Urinary bladder (tissue), 4 donors: ENCODE measurements at places on chromosomes 16 and 17. TPM values are rescaled to one million over a fixed set of nuclear protein-coding genes. Genes with fewer than 3 reads are reported as not detected.
A peak's percentile ranks its signal among the peaks of the same experiment; 100 is the strongest.

- DNase-seq, result no peak
These were observed 3.4 kb downstream of the NOG start for GRCh38 chr17:56596691-56597494.

DNA sequence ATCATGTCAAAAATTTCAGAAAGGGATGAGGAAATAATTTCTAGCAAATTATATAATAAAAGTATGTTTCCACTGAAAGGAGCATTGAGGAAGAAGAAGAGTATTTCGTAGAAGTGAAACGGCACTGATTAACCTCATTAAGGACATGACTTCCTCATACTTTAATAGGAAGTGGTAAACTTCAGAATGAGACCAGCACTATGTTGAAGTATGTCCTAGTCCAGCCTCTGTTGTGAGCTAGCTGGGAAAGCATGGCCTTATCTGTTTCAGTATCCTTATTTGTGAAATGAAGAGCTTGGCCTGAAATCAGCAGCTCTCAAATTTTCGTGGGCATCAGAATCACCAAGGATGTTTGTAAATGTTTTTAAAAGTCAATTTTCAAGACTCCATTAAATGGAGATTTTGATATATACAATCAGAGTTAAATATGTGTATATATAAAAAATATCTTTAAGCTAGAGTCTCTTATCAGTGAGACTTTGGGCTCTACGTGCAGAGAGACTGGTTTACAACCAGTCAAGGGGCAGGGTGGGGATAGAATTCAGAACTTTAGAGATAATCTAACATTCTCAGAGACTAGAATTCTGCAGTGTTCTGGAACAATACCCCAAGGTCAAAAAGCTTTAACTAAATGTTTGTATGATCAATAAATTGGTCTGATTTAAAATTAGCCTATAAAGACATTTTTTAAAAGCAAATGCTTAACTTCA is 365.4 kb downstream of the CDH13 start:
- DNase-seq, result no peak

- DNase-seq, result no peak
These were observed 40.4 kb downstream of the SCNN1G start for GRCh38 chr16:23222929-23223328.

DNA sequence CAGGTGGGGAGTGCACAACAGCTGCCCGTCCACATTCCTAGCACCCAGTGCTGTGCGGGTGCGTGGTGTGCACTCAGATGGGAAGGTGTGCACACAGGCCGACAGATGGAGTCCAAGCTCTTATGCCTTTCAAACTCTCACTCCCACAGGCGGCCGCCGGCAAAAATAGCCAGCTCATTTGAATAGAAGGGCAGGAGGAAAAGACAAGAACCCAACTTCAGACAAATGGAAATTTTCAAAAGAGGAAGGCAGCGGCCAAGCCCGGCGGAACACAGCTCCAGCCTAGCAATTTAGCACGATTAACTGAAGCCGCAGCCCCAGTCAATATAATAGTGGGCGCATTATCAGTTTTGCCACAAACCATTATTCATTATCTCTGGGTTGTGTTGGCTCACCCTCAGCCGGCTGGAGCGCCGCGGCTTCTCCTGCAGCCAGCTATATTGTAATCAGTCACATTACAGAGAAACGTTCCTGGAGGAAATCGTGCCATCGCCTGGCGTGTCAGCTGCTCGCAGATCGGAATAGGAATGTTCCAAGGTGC is 103.9 kb upstream of the SEC14L1 start:
- DNase-seq, result no peak

- DNase-seq, result no peak
These were observed 10.9 kb downstream of the SEC14L5 start for GRCh38 chr16:4968879-4969483.

DNA sequence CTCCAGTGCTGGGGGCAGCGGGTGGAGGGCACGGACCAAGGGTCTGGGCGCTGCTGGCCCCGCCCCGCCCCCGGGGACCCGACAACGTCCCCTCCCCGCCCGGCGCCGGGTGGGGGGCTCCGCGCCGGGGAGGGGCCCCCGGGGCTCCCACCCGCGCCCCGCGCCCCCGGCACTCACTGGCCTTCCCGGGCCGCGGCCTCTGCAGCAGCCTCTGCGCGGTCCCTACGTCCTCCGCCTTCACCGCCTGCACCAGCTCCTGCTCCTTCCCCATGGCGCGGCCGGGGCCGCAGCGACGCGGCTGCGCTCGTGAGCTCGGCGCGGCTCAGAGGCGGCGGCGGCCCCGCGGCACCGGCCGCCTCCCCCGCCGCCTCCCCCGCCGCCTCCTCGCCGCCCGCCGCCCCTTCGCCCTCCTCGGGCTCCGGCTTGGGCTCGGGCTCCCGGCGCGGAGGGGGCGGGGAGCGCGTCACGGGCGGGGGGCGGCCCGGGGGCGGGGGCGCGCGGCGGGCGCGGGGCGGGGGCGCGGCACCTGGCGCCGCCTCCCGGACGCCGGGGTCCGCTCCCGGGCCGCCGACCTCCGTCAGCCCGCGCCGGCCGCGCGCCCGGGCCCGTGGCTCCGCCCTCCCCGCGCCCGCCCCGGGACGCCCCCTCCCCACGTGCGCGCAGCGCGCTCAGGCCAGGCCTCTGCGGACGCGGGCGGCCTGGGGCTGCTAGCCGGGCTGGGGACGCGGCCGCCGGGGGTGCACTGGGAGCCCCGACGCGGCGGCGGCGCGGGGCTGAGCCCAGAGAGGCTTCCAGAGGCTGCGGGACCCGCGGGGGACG is at the start of gene CASKIN1:
CASKIN1 (minus strand) TSS at position 444 of the 819 bp plus-strand sequence; CDS start at position 271, 173 bp downstream.
- DNase-seq, result no peak

DNA sequence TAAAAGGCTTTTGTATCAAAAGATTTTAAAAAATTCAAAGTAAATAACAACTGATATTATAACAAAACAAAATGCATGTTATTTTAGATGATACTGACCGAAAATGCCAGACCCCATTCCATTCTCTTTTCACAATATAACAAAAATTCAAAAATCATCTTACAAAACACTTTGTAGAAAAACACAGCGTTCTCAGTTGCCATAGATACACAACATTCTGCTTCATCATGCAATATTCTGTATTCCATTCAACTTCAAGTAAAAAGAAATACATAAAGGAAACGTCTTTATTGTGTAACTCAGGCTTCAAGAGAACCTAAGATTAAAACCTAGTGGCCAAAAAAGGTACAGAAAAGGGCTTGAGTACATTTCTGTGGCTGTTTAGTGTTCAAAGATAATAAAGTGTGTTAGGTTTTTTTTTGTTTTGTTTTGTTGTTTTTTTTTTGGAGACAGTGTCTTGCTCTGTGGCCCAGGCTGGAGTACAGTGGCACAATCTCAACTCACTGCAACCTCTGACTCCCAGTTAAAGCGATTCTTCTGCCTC is 250.5 kb downstream of the CEP112 start:
- no peak for DNase-seq

- DNase-seq, result no peak
These were observed 294.6 kb downstream of the TMEM114 start for GRCh38 chr16:8295513-8296237.

DNA sequence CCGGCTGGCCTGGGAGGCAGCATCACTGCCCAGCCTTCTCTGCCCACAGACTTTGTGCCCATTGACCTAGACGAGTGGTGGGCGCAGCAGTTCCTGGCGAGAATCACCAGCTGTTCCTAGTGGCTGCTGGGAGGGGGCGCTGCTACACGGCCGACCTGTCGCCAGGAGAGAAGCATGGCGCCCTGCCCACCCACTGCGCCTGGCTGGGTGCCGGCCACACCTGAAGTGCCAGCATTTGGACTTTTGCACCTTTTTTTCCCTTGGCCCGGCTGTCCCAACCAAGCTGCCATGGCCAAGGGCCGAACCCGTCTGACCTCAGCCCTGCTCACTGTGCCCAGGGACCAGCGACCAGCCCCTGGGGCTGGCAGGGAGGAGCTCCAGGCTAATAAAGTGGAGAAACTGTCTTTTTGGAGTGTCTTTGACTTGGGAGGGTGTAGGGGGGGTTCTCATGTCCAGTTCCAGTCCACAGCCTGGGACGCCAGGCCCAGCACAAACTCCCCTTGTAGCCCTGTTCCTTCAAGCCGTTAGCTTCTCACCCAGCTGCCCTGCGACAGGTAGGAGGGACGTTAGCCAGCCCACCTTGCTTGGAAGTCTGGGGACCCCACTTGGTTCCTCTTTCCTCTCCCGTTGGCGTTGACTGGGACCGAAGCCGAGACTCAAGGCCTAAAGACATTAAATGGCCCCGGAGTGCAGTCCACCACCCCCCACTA is 939 bp upstream of the WDR90 start:
- DNase-seq, result no peak

GRCh38 chr17:39073916-39074315 is 77.5 kb downstream of the PLXDC1 start:
- DNase-seq, result no peak

DNA sequence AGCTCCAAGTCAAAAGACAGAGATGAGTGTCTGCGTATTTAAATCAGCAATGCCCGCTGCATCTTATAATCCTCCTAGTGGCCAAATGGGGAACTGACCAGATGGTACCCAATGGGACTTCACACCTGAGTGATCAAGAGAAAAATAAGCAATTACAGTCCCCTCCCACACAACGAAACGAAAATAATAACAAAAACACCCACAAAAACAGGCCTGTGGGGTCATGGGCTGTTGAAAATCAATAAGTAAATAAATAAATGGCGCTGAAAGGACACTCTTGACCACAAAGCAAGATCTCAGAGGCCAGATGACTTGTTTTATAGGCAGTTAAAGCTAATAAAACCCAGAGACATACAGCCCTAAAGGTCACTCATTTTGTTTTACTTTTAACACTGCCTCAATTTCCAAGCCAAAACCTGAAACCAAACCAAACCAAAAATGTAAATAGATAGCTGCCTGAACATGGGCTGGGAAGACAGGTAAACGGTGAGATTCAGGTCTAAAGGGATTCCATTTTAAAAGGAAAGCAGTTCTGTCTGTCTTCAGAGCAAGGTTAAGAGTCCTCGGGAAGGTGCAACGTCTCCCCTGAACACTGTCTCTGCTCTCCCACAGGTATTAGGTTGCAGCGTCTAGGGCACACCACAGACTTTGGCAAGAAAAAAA is 1.3 kb downstream of the ZNF821 start:
- DNase-seq, result peak; percentile 31

DNA sequence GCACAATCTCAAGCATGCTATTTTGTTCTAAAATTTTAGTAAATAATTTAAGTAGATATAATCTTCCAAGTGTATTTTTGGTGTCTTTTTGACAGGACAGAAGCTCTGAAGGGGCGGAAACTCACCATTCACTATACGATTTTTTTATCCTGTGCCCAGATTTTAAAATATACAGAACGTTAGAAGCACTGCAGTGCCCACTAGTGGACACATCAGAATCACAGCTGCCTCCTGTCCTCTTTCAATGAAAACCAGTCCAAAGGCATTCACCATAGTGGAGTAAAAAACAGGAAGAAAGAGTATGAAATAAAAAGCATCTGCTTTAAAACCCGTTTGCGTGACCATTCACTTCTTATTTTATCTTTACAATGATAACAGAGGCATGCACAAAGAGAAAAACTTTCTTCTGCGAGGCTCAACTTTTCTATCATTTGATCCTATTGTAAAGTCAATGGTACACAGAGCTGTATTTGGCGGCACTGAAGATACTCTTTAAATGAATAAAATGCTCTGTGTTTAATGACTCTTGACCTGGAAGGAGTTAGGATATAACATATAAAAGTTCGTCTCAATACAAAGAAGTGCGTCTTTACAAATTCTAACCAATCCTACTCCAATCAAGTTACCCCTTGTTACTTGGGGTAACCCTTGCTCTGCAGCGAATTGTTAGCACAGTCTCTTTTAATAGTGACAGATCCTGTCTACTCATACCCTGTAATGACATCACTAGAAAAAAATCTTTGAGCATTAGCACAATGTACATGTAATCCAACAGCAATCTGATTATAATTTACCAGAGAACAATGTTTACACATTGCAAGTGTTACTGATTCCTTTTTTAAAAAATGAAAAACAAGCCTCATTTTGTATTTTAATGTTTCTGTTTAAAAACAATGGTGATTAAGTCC is 339.8 kb upstream of the PSMD7 start:
- peak; percentile 57 for DNase-seq

GRCh38 chr17:71398025-71398424 is 722.8 kb upstream of the SOX9 start:
- no peak for DNase-seq

DNA sequence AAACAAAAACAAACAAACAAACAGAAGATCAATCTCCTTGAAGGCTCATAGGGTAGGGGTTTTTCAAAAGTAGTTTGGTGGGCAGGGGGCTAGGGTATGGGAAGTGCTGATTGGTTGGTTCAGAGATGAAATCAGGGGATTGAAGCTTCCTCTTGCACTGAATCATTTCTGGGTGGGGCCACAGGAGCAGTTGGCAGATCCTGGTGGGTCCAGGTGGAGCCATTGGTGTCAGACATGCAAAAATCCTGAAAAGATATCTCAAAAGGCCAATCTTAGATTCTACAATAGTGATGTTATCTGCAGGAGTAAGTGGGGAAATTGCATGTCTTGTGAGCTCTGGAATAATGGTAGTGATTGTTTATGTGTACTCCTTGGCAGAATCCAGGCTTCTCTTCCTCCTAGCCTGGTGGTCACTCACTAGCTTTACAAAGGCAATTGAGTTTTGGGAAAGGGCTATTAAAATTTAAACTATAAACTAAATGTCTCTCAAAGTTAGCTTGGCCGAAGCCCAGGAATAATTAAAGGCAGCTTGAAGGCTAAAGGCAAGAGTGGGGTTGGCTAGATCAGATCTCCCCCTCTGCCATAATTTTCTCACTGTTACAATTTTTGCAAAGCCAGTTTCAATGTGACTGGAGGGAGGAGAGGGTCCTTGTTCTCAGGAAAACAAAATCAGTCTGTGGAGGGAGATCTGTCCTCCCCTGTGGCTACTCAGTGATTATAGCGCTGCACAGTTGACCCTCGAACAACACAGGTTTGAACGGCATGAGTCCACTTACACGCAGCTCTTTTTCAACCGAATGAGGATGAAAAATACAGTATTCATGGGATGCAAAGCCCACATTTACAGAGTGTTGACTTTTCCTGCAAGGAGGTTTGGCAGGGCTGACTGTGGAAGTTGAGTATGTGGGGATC is 45.2 kb downstream of the RNF112 start:
- no peak for DNase-seq

DNA sequence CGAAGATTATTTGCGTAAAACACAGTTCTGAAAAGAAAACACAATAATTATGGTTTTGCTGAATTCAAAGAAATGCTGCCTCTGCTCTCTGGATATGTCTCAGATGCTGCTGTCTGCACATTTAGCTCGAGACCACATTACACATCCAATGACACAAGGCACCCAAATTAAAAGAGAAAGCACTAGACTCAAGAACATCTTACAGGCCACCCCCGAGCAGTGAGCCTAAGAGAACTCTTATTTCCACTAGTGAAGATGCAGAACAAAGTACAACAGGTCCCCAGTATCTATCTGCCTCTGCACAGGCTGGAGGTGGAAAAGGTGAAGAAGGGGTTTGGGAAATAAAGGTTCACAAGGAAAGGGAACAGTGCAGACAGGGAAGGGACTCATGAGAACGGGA is 33.5 kb downstream of the GRB2 start:
- no peak for DNase-seq

- no peak for DNase-seq
These were observed 21.2 kb upstream of the ITGA3 start for GRCh38 chr17:50034498-50035364.

- DNase-seq, result no peak
These were observed 15.1 kb upstream of the RNPS1 start for GRCh38 chr16:2282866-2283555.

- DNase-seq, result no peak
These were observed 9.2 kb downstream of the SEZ6 start for GRCh38 chr17:28996554-28997096.

Gene MMD
- 18.7 TPM for total RNA-seq

Gene TP53TG3
- total RNA-seq, result not detected

Gene SLC16A5
- total RNA-seq, result 17.6 TPM

Gene TEX14
- 0.11 TPM for total RNA-seq

Gene TMEM238L
- total RNA-seq, result 4.1 TPM

Gene CRHR1
- 0.26 TPM for total RNA-seq

Gene PLA2G10
- total RNA-seq, result 0.32 TPM
